ENCODE measurements at places on chromosomes 12 and 14.

- DNase-seq: no peak
Observed at GRCh38 chr12:63084501-63084900, 66.5 kb downstream of the AVPR1A start.

GRCh38 chr12:7058850-7059395 is 1.6 kb upstream of the C1S start:
- DNase-seq: no peak

GRCh38 chr14:57302883-57303282 is 34.1 kb downstream of the AP5M1 start:
- no peak for DNase-seq

GRCh38 chr14:72644758-72645489 is 249.0 kb downstream of the DPF3 start:
- DNase-seq: no peak

DNA sequence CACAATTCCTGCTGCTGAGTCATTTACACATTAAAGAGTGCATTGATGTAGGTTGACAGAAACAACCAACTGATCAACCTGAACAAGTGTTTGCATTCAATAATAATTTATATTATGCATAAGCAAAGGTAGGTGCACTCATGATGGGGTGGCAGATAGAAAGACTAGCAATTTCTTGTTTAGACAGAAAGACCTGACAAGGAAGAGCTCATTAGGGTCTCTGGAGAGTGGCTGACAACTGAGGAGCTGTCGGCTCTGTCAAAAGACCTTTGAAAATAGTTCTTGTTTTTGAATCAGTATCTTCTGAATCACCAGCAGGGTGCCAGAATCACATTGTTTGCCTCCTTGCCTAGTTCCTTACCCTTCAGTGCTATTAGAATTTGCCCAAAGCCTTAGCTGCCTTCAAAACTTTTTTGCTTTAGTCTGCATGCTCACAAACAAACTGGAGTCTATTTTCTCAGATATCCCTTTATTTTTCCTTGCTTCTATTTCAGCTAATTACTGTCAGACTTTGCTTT is 234.7 kb downstream of the BTG1 start:
- no peak for DNase-seq

- no peak for DNase-seq
Observed at GRCh38 chr14:51310505-51310944, 70.5 kb downstream of the TMX1 start.

DNA sequence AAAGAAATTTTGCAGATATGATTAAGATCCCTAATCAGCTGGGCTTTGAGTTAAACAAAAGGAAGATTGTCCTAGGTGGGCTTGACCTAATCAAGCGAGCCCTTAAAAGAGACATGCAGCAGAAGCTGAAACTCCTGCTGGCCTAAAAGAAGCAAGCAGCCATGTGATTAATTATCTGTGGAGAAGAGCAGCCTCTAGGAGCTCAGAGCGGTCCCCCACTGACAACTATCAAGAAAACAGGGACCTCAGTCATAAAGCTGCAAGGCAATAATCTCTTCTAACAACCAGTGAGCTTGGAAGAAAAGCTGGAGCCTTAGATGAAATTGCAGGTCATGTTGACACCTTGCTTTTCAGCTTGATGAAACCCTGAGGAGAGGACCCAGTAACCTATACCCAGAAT is 288.9 kb upstream of the CLEC14A start:
- DNase-seq: no peak

GRCh38 chr12:53866727-53867126 is 71.9 kb upstream of the HOXC13 start:
- DNase-seq: no peak

DNA sequence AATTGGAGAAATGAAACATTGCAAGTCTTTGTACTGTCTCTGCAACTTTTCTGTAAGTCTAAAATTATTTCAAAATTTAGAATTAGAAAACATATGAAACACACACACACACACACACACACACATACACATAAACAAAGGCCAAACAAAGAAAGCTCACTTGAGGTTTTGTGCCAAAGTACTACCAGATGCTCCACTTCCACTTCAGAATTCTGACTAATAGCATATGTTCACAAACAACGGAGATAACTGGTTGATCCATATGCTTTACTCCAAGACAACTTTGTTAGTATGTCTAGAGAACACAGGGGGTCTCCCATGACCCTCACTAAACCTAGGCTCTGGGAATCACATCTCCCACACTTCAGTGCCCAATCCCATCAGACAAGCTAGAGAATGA is 133.8 kb upstream of the CLEC14A start:
- no peak for DNase-seq

GRCh38 chr12:104785886-104786285 is 172.2 kb downstream of the SLC41A2 start:
- no peak for DNase-seq

DNA sequence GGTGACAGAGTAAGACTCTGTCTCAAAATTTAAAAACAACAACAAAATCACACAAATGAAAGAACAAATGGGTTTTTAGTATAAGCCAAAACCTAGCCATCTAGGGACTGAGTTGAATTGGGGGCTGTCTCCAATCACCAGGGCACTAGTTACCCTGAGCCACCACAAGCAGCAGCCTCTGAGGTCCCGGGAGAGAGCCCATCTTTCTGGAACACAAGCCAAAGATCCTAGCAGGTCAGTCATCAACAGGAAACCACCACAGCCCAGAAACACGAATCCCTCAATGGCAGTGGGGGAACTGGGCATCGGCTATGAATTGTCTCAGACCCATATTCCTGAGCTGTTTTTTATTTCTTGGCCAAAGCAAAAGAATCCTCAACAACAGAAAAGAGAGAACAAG is 75.3 kb downstream of the KDM2B start:
- DNase-seq: no peak

- no peak for DNase-seq
Observed at GRCh38 chr14:40985584-40985983, 621.1 kb upstream of the LRFN5 start.

GRCh38 chr14:90805662-90806540 is 10.3 kb downstream of the TTC7B start:
- DNase-seq: no peak

DNA sequence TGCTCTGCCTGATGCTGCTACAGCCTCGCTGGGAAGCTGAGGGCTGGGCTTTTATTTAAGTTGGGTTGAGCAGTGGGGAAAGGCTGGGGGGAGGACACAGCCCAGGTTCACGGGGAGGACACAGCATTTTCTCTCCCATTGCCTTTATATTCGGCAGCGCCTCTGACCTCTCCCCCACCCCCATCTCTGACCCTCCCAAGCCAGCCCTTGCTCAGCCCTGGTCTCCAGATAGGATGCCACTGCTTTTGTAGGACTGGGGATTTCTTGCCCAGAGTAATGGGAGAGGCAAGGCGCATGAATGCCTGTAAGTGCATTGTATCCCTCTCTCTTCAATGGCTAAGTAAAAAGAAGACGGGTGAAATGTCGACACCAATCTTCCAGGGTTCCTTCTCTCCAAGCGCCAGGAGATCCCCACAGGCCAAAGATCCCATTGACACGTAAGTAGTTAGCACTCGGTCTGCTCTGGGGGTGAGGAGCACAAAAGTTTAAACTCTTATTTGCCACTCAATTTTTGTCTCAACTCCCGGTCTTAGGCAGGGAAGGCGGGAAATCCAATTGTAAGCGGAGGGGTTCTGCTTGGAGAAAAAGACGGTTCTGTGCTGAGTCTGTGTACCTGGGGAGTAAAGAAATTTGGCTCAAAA is 4.6 kb downstream of the HOXC4 start:
- DNase-seq: no peak

DNA sequence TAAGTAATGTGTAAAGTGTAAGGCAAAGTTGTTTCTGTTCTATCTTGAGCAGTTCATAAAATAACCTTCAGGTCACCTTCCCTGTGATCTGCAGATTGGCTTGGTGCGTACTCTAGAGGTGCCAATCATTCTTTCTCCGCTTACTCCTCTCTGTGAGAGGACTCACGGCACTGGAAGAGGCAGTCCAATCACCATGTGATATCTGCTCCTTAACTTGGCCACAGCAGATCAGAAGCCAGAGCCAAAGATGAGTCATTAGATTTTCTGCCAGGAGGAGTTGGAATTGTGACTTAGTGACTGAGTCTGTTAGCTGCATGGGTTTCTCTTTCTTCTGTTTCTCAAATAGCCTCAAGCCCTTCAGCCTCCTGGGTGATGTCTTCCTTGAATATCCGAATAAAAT is 165.5 kb downstream of the SLC41A2 start:
- DNase-seq: no peak

DNA sequence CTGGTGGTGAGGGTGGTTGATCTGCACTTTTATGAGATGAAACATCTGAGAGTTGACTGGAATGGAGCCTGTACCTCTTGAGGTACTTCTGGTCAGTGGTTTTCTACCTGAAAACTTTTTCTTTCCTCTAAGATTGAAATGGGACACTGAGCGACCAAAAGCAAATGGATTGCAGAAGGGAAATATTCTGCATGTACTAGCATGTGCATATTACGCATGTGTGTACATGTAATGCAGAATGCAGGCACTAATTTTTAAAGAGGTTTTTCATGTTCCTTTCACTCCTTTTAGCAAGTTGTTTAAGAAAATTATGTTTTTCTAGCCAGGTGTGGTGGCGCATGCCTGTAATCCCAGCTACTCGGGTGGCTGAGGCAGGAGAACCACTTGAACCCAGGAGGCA is 28.7 kb upstream of the EID3 start:
- no peak for DNase-seq

DNA sequence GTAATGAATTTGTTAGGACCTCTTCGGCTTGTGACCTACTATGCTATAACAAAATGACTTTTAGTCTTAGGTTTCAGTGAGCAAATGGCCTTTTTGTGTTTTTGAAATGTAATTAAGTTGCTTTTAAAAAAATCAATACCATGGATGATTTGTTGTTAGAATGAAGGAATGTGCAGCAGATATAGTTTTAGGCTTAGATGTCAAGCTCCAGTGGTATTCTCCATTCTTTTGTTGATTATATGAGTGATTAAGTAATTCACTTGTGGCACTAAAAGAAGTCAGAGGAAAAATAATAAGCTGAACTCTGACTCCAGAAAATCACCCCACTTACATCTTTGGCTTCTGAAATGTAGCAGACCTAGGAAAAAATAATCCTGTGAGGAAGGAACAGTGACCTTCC is 474.1 kb upstream of the MIS18BP1 start:
- DNase-seq: no peak

DNA sequence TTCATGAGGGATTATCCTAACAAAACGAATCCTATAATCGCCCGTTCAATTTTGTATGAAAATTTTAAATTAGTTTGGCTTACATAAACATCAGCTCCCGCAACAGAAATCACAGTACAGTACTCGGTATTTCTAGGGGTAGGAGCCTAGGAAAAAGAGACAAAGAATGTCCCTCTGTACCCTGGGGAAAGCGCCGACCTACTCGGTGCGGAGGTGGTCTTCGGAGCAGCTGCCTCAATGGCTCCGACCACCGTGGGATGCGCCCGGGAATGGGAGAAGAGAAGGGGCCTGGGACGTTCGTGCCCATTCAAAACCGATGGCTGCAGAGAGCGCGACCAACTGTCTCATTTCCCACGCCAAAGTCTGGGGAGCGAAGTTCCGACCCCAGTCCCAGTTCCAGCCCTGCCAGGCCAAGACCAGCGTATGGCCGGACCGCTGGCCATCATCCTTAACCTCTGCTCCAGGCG is 618 bp downstream of the GNPNAT1 start:
- no peak for DNase-seq

DNA sequence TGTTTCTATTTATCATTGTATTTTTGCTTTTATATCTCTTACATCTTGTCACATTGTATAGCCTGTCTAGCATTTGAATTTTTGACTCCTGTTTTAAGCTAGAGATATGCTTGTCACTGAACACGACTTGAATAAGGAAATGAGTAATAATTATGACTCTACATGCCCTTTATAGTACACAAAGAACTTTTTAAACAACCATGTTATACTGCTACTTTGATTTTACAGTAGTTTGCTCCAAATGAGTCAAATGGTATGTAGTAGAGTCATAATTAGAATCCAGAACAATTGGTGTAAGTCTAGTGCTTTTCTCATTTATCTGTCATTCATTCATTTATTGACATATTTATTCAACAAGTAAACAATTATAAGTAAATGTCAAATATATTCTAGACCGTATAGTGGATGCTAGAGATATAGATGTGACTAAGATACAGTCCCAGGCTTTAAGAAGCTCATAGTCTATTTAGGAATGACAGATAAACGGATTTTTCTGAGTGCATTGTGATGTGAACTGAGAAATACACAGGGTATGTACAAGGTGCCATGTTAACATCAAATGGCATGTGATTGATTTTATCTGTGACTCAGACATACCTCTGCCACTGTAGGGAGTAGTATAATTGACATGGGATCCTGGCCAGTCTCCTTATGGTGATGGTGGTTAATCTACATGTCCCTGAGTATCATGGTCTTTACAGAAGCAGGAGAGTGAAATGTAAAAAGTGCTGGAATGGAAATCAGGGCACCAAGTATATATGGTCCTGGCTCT is 799.7 kb downstream of the DIO2 start:
- DNase-seq: no peak

GRCh38 chr12:1603269-1603993 is 9.1 kb upstream of the FBXL14 start:
- no peak for DNase-seq

GRCh38 chr12:54759751-54760150 is 94.6 kb upstream of the MUCL1 start:
- DNase-seq: peak; percentile 23

GRCh38 chr14:64725879-64726584 is 21.8 kb downstream of the PLEKHG3 start:
- no peak for DNase-seq

GRCh38 chr14:33017016-33017415 is 78.3 kb downstream of the NPAS3 start:
- no peak for DNase-seq

DNA sequence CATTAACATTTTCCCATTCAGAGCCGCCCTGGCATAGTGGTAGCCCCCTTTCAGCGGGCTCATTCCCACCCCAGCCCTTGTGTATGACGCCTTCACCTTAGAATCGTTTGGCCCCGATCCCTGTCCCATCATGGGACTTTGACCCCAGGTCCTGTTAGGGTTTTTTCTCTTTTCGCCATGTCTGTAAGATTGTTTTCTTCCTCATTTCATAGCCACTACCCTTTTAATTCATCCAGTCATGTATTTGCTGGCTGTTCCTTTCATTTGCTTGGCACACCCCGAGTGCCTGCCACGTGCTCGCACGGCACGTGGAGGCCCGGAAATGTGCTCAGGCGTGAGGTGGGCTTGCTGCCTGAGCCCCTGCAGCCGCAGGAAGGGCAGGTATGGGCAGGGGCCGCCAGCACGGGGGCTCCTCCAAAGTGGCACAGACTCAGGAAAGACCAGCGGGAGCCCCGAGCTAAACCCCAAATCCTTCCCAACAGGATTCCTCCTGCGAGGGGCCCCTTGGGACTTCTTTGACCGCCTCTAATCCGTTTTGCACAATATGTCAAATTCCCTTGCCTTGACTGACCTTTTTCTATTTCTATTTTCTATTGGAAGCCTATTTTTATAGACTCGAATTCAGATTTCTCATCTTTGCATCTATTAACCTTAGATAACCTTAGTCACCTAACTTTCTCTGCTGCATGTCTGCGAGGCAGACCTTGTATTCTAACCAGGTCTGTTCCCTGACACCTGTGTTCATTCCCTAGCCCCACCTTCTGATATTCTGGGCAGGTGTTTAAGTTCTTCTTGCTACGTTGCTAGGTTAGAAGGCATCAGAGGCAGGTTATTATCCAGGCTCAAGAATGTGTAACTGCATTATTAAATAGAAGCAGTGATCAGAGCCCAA is 114.8 kb downstream of the EML1 start:
- no peak for DNase-seq

All from NCI-H774 (cell line).